ENCODE measurements at places on chromosomes 12 and 14.

DNA sequence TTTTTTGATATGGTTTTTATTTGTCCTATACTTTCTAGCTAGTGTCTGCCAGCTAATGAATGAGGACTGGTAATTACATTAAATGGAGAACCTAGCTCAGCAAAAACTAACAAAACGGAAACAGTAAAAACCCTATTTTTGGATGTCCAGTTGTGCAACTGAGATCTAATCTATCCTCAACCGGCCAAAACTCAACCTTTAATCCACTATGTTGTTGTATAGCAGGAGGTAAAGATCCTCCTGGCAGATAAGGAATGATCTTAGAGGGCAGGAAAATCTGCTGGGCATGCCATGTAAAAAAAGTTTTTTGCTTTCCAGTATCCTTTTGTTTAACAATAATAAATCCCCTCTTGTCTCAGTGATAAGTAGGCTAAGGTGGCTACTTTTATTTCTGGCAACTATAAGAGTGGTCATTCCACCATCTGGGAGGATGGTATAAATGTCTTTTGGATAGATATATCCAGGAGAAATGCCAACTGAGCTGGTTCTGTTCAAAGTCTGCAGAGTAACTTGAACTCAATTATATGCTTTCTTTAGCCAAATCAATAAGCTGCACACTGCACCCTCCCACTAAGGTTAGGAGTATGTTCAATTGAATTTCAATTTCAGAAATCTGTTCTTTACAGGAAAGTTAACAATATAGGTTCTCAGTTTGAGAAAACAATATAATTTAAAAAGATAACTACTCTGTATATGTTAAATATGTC is 40.1 kb downstream of the WASHC3 start:
- DNase-seq: no peak

DNA sequence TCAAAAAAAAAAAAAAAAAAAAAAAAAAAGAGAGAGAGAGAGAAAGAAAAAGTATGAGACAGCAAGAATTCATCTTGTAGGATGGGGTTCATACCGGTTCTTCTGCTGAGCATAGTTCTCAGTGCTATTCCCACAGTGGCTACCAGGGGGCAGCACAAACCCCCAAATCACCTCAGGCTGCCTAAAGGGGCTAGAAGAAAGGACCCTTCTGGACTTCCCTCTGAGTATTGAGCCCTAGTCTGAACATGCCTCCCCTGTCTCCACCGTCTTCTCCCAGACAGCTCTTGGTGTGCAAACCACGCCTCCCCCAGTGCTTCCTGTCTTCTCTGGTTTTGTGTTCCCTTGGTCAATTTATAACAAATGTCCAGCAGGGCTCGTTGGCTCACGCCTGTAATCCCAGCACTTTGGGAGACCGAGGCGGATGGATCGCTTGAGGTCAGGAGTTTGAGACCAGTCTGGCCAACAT is 31.3 kb upstream of the SMUG1 start:
- DNase-seq: peak; percentile 51

DNA sequence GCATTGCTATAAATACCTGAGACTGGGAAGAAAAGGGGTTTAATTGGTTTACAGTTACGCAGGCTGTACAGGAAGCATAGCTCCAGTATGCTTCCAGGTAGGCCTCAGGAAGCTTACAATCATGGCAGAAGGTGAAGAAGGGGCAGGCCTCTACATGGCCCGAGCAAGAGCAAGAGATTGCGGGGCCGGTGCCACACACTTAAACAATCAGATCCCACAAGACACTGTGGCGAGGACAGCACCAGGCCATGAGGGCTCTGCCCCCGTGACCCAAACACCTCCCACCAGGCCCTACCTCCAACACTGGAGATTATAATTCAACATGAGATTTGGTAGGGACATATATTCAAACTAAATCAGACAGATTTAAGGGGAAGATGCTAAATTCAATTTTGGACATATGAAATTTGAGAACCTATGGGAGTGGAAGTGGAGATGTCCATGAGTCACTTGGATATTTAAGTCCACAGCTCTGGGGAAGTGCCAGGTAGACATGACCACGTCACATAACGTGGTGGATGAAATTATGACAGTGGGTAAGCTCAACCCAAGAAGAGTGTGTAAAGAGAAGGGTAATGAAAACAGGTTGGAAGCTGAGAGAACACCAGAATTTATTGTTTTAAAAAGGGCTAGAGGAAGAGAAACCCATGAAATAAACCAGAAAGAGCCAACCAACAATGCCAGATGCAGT is 1.5 kb upstream of the LTA4H start:
- no peak for DNase-seq

GRCh38 chr14:95071649-95072280 is 85.6 kb downstream of the DICER1 start:
- DNase-seq: no peak

DNA sequence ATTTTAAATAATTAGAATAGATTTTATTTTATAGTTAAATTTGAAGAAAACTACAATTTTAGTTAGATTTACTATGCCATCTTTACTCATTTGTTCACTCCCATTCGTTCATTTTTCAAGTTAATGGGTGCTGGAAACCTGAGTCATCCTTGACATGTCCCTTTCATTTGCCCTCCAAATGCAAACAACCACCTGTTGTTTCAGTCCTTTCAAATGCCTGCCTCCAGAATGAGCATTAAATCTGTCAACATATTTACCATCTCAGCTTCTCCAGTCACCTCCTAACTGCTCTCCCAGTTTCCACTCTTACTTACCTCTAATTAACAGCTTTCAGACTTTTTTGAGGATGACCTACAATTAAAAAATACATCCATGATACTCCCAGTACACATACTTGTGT is 375.5 kb downstream of the RAD51B start:
- DNase-seq: no peak

DNA sequence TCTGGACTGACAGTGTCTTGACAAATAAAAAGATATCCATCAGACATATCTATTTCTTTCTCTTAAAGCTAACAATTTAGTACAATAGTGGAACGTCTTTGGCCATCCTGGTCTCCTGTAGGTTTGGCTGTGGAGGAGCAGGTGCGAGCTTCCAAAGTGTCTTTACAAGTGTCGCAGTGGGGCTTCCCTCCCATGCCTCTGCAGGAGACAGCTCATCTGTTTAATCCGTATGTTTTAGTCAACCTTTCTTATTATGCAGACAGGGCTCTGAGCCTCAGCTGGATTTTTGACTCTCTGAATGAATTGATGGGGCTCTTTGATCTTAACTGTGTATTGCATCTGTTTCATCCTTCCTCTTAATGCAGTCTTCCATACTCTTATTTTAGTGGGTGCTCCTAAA is 57.5 kb downstream of the RMST start:
- DNase-seq: no peak

- DNase-seq: no peak
Measured at GRCh38 chr14:102248121-102248520, 56.8 kb downstream of the MOK start.

DNA sequence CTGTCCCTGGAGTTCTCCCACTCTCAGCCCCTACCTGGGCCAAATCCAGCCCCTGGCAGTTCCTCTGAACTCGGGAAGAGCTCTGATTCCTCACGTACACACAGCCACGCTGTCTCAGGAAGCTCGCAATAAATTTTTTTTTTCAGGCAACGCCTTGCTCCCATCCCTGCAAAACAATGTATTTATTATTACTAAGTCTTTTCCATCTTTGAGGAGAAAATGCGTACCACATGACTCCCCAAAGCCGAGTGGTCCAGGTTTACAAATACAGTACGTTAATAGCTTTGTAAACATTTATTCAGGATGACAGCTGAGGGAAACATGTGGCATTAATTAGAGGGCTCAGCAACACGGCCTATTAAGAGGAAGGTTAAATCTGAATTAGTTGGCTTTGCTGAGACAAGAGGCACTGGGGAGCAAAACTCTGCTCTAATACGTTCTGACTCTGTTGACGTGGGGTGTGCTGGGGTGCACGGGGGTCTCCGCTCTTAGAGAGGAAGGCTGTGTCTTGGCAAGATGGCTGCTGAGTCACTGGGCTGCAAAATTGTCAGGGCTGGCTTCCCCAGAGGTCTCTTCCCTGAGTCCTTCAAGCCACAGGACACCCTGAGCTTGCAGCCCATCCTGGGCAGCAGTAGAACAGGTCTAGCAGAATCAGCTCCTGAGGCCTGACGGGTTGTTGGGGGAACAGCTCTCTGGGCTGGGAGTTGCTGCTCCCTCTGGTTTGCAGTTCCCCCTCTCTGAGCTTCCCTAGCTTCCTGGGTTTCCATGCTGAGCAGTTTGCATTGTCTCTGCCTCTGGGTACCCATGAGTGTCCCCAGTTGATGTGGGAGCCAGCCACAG is 185.2 kb upstream of the TBX3 start:
- no peak for DNase-seq

DNA sequence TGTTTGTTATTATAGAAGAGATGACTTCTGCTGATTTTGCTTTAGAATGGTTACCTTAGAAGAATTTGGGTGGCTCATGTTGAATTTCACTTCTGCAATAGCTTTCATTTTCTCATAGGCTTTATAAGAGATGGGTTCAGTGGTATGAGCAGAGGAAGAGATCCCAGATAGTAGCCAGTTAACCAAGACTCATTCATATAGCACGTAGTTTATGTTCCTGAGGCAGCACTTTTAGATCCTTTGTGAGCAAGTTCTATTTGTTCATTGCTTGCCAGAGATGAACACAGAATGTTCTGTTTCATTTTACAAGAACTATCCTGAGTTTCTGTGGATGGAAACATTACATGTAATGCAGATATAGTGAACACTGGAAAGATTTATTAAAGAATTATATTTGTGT is 32.2 kb downstream of the RAB21 start:
- DNase-seq: no peak

DNA sequence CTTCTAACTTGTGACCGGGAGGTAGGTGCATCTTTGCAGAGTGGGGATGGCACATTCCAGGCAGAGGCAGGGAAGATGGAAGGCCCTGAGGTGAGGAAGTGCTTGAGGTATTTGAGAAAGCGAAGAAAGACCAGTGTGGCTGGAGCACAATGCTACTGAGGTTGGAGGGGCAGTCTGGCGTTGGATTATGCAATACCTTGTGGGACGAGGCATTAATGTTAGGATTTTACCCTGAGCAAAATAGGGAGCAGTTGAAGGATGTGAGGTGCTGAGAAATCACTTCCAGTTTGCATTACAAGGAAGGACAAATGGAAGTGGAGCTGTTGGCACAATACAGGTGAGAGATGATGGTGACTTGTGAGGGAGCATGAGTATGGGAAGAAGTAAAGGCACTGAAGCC is 145.5 kb downstream of the KCNA5 start:
- no peak for DNase-seq

DNA sequence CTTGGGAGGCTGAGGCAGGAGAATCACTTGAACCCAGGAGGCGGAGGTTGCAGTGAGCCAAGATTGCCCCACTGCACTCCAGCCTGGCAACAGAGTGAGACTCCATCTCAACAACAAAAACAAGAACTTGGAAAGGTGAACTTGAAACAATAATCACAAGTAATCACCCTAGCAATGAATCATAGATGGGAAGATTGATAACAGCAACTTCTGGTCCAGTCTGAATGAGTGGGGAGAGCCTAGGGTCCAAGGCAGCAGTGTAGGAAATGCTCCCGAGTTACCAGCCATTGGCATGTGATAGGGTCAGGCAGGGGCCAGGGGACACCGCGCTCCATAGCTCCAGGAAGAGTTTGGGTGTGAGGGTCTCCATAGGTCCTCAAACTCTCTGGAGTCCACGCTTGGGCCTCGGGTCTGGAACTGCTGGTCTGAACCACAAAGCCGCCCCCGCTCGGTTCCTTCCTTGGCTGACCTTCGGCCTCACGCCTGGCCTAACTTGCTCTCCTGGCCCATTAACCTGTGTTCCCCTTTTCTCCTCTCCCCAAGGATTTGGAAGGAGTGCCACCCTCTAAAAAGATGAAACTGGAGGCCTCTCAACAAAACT is 19.9 kb upstream of the MLXIP start:
- no peak for DNase-seq

DNA sequence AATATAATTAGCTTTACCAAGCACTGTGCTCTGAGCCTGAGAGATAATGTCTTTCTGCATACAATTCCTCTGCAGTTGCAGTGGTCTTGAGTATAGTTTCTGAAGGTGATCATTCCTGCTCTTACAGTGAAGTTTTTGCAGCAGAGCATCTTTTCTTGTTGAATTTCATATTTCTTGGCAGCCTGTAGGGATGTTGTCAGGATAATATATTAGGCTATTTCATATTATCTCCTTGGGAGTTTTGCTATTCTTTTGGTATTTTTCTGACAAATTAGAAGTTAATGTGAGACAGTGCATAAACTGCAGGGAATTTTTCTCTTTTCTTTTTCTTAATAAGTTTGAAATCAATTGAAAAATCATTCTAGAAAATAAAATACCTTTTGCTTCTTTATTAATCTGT is 1502.6 kb upstream of the FLRT2 start:
- DNase-seq: no peak

GRCh38 chr12:85834378-85834777 is 1.8 kb downstream of the RASSF9 start:
- DNase-seq: no peak

DNA sequence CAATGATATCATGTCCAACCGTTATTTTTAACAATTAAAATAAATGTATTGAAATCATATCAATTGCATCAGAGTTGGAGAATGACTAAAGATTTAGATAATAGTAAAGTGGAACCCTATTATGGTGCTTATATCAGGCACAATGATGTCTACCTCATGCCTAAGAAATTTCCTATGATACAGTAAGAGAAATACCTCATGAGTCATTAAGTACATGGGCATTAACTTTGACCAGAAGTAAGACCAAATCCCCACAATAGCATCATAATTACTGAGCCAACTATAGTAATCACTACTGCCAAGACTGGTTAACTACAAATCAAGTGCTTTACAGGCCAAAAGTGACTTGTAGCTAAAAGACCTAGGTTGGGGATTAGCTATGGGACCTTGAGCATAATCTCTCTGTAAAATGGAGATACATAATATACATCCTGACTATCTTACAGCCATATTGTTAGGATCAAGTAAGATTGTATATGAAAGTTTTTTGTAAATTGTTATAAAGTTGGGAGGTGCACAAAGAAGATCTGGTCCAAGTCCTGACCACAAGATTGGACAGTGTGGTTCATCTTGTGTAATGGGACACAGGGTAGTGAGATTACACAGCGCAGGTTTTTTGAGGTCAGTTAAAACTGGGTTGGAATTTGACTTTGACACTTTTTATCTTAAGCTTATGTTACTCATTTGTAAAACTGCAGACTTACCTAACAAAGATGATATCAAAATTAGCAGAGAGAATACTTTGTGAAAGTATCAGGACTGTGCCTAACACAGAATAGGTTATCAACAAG is 60.5 kb downstream of the ERGIC2 start:
- no peak for DNase-seq
